Pancreas (tissue), 10 donors: ENCODE measurements at places on chromosomes 5 and 9. TPM values are rescaled to one million over a fixed set of nuclear protein-coding genes. Genes with fewer than 3 reads are reported as not detected.

GRCh38 chr5:115507681-115508080 lies 36.9 kb downstream of the FEM1C start:
- no peak overlapping the region for H3K4me3 ChIP-seq
- H3K27ac ChIP-seq = no peak overlapping the region
- no peak for DNase-seq
- H3K4me1 ChIP-seq = no peaks in the 10 kb centered on the region
- no peaks in the 10 kb centered on the region for H3K36me3 ChIP-seq

Gene CLPTM1L
- polyA plus RNA-seq = 60.0 TPM

GRCh38 chr5:160463740-160464465 lies 42.2 kb downstream of the PTTG1 start:
- H3K36me3 ChIP-seq = no peaks in the 10 kb centered on the region
- H3K4me3 ChIP-seq = no peak overlapping the region
- no peak for DNase-seq
- H3K4me1 ChIP-seq = peaks cover 29% of the 10 kb centered on the region

GRCh38 chr9:297104-297972 lies 82.7 kb downstream of the DOCK8 start:
- no peaks in the 10 kb centered on the region for H3K27me3 ChIP-seq
- H3K4me3 ChIP-seq = no peak overlapping the region
- H3K36me3 ChIP-seq = no peaks in the 10 kb centered on the region
- H3K27ac ChIP-seq = no peak overlapping the region
- H3K4me1 ChIP-seq = no peaks in the 10 kb centered on the region

DNA sequence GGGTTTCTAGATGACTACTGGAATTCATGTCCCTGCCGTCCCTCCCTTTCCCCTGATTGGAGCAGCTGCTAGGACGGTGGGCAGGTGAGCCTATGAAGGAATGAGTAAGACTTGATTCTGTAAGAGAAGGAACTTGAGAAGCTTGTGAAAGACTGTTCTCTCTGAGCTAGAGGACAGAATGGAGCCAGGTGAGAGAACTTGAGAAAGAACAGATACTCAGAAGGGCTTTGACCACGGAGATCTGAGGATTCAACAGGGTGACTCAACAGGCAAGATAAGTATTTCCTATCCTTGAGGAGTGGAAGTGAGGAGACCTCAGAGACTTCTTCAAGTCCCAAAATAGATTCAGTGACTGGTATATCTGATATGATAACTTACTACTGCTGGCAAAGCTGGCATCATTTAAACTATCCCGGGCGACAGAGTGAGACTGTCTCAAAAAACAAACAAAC lies 41.9 kb downstream of the HSDL2 start:
- peaks cover 18% of the 10 kb centered on the region for H3K36me3 ChIP-seq
- no peak for DNase-seq
- H3K27ac ChIP-seq = no peak overlapping the region
- H3K4me1 ChIP-seq = no peaks in the 10 kb centered on the region

GRCh38 chr5:38576442-38576841 lies 20.0 kb upstream of the LIFR start:
- no peaks in the 10 kb centered on the region for H3K4me1 ChIP-seq
- no peak for DNase-seq
- H3K4me3 ChIP-seq = no peak overlapping the region
- H3K27ac ChIP-seq = no peak overlapping the region

Gene C1QTNF2
- polyA plus RNA-seq = 0.38 TPM

Gene SPACA9
- polyA plus RNA-seq = 3.6 TPM

- H3K27ac ChIP-seq = no peak overlapping the region
- no peaks in the 10 kb centered on the region for H3K27me3 ChIP-seq
- H3K4me3 ChIP-seq = no peak overlapping the region
- no peaks in the 10 kb centered on the region for H3K4me1 ChIP-seq
These were observed 71.9 kb upstream of the RANBP3L start for GRCh38 chr5:36373527-36374086.

DNA sequence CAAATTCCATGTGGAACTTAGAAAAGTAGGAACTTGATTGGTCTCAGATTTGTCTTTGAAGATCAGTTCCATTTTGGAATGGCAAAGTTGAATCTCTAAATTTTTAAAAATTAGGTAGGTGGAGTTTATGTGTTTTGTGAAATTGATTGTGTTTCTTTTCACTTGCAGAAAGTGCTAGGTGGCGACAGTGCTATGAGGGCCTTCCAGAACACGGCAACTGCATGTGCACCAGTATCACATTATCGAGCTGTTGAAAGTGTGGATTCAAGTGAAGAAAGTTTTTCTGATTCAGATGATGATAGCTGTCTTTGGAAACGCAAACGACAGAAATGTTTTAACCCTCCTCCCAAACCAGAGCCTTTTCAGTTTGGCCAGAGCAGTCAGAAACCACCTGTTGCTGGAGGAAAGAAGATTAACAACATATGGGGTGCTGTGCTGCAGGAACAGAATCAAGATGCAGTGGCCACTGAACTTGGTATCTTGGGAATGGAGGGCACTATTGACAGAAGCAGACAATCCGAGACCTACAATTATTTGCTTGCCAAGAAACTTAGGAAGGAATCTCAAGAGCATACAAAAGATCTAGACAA lies 2.8 kb downstream of the PHAX start:
- DNase-seq = no peak
- peaks cover 21% of the 10 kb centered on the region for H3K4me1 ChIP-seq
- no peak overlapping the region for H3K4me3 ChIP-seq
- H3K27ac ChIP-seq = no peak overlapping the region
